Stimulated activated CD4-positive, alpha-beta T cell treated with anti-CD3 and anti-CD28 coated beads, Interleukin-4, amount 100 ng/mL, for 48 hours (primary cell): ENCODE measurements at places on chromosomes 3 and 15.

DNA sequence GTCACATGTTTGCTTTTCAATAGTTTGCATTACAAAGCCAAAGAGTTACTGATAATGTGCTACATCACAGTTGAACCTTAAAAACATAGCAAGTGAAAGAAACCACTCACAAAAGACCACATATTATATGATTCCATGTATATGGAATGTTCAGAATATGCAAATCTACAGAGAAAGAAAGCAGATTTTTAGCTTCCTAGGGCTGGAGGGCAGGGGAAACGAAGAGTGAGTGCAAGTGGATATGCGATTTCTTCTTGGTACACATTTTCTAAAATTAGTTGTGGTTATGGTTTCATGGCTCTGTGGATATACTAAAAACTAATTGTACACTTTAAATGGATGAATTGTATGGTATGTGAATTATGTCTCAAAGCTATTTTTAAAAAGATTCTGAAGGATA, 4.0 kb upstream of the GBE1 start:
- no peak for DNase-seq

GRCh38 chr3:156187146-156187769, 66.9 kb downstream of the KCNAB1 start:
- no peak for DNase-seq

DNA sequence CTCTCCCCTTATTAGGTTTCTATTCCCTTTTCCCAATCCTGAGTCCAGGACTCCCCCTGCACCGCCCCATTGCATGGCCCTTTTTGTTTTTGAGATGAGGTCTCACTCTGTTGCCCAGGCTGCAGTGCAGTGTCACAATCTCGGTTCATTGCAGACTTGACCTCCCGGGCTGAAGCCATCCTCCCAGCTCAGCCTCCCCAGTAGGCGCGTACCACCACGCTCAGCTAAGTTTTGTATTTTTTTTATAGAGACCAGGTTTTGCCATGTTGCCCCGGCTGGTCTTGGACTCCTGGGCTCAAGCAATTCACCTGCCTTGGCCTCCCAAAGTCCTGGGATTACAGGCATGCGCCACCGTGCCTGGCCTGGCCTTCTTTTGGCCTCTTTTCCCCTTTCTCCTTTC, 29.3 kb downstream of the PDIA5 start:
- no peak for DNase-seq

- DNase-seq: no peak
Measured at GRCh38 chr3:64884536-64884935, 196.7 kb upstream of the ADAMTS9 start.

DNA sequence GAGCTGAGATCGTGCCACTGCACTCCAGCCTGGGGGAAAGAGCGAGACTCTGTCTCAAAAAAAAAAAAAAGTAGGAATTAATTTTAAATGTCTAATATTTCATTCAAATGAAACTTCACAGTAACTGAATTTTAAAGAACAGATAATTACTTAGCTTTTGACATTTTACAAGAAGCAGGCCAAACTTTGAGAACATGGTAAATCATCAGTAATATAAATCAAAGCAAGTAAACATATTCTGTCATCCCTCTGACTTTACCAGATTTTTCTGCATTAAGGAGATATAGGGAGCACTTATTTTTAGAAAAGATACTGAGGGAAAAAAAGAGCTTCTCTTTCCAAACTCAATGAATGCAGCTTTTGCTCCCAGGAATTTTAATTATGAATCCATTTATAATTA, 37.0 kb downstream of the NR1I2 start:
- DNase-seq: no peak

GRCh38 chr15:101045236-101045646, 126.1 kb downstream of the LRRK1 start:
- DNase-seq: no peak

DNA sequence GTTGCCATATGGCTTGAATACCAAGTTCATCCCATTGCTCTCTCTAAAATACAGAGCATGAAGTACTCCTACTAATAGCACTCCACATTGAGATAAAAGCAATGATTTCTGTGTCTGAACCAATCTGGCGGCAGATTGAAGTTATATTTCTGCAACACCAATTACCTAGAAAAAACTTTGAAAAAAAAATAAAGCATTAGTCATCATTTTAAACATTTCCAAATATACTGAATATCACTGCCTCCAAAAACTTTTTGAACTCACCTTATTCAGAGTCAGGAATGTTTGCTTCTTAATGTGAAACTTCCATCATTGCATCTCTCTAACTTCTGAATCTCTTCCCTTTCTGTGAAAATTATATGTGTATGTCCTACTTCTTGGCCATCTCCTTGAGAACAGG, 540.5 kb downstream of the GRM7 start:
- no peak for DNase-seq

DNA sequence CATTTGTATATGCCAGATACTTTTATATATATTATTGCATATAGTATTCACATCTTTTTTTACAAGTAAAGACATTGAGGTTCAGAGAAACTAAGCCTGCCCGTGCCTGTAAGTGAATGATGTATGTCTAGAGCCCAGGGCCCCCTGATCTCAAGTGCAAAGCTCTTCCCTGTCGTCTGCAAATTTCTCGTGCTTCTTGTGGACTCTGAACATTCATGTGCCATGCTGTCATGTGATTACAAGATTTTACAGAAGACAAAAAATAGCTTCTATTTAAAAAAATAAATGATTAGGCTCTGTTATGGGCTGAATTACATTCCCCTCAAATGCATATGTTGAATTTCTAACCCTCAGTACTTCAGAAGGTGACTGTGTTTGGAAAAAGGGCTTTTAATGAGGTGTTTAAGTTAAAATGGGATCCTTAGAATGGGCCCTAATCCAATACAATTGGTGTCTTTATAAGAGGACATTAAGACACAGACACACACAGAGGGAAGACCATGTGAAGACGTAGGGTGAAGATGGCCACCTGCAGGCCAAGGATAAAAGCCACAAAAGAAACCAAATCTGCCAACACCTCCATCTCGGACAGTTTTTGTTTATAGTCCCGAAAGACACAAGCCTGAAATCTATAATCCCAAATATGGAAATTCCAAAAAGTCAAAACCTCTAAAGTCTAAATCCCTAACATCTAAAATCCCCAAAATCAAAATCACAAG, 3.9 kb upstream of the MASP1 start:
- DNase-seq: no peak

DNA sequence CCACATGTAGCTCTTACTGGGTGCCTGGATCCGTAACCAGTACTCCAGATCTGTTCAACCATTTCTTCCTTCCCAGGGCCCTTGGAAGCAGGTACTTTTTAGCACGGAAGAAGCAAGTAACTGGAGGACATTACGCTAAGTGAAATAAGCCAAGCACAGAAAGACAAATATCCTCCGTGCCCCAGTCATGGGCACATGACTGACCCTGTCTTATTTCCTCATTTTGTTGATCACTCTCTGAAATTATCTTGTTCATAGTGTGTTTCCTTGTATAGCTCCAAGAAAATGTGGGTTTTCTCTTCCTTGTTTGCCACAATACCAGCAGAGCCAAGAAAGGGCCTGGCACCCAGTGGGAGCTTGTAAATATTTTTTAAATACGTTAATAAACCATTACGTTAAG, 32.2 kb upstream of the MTMR14 start:
- no peak for DNase-seq

DNA sequence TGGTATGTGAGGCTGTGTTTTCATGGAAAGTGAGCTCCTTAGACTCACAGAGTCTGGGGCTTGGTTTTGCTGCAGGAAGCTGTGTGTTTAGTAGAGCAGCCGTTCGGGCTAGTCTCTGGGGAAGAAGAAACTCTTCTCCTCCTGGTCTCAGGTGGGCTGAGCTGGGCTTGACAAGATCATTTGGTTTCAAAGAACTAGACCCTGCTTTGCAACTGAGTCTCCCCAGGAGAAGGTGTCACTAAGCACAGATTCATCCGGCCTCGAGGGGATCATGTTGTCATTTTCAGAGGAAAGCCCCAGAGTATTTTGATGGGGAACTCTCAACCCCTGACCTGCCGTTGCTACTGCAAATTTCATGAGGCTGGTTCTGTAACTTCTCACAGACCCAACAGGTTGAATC, 188.5 kb downstream of the FAM43A start:
- no peak for DNase-seq

GRCh38 chr15:73950479-73950830, 24.2 kb downstream of the LOXL1 start:
- no peak for DNase-seq

GRCh38 chr3:52171514-52172261, 17.5 kb upstream of the POC1A start:
- DNase-seq: no peak

GRCh38 chr3:19947549-19948225, 790 bp downstream of the RAB5A start:
- DNase-seq: peak; percentile 33

- no peak for DNase-seq
Measured at GRCh38 chr15:75031848-75032247, 8.5 kb downstream of the PPCDC start.
